ENCODE measurements at places on chromosomes 1 and 21.
A peak's percentile ranks its signal among the peaks of the same experiment; 100 is the strongest.

DNA sequence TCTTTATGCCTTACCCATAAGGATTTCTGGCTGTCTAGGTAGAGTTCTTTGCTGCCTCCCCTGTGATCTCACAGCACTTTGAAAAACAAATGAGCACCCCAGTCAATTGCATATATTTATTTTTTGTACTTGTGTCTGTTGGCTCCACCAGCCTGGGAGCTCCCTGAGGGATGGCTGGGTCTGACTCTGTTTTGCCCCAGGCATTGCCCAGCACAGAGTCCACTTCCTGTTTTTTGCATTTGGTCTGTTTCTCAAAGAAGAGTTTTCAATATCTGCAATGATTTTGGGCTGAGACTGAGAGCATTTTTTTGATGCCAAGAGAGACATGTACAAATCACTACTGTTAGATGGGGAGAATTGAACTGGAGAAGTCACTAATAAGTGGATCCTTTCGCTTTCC lies 125.0 kb downstream of the FOXD2 start:
- no peak for DNase-seq

DNA sequence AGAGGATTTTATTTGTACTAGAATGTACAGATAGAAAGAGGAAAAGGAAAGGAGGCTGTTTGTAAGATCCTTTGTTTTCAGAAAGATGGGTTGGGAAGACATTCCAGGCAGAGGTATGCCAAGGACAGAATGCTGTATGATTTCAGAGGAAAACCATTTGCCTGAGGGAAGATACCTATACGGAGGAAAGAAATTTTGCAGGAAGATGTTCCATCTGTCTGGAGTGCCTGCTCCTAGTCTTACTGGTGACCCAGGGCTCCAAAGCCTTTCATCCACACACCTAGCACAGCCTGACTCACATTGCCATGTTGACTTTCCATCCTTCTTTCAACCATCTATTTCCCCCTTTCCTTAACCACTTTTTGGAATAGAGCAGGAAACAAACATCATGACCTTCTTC lies 18.2 kb downstream of the SAMD13 start:
- DNase-seq: no peak

GRCh38 chr1:24253571-24253970 lies 65.6 kb upstream of the GRHL3 start:
- DNase-seq: peak; percentile 51

DNA sequence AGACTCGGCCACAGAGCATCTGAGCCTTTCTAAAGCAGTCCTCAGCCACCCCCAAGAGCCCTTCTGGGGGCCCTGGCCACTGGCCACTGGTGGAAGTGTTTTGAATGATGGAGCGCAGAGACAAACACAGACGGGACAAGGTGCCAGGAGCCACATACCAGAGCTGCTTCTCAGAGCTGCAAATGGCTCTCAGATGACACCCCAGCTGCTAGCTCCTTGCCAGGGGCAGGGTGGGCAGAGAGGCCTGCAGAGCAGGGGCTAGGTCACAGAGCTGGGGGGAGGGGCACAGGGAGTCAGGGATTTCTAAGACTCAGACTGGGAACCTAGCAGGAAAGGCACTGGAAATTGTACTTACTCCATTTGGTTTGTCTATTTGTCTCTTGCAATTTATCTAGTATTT lies 30.4 kb downstream of the KCNN3 start:
- DNase-seq: no peak

DNA sequence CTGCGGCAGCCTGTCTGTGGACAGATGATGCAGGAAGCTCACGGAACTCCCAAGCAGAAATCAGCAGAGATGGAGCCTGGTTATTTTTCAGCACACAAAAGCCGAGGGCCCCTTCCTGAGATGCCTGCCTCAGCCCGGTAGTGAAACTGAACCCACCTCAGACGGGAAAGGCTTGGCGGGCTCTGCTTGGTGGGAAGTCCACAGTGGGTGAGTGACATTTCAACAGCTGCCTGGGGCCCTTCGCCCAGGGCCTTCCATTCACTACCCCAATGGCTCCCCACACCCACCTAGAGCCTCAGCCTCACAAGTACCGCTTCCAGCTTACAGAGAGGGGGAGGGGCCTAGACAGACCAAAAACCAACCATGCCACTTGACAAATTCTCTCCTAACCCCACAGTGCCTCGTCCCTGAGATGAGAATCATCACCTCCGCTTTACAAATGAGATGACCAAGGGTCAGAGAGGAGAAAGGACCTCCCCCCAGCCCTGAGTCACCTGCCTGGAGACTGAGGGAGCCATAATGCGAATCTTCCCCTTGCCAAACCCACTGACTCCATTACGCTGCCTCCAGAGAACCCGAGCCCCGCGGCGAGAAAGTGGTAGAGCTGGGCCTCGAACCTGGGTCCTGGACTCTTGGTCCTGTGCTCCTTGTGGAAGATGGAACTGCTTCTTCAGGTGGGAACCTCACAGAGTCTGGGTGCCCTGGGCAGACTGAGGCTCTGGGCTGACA lies 3.4 kb upstream of the ECE1 start:
- DNase-seq: no peak

GRCh38 chr1:87953732-87954344 lies 625.2 kb downstream of the LMO4 start:
- no peak for DNase-seq

- peak; percentile 88 for DNase-seq
These were observed at the start of gene ARHGEF16 for GRCh38 chr1:3453891-3454810. Gene ARHGEF16 (plus strand): TSS chr1:3454665. CDS start chr1:3463085, 8,420 bp downstream.

GRCh38 chr1:201985355-201985754 lies 2.9 kb downstream of the RNPEP start:
- DNase-seq: no peak

DNA sequence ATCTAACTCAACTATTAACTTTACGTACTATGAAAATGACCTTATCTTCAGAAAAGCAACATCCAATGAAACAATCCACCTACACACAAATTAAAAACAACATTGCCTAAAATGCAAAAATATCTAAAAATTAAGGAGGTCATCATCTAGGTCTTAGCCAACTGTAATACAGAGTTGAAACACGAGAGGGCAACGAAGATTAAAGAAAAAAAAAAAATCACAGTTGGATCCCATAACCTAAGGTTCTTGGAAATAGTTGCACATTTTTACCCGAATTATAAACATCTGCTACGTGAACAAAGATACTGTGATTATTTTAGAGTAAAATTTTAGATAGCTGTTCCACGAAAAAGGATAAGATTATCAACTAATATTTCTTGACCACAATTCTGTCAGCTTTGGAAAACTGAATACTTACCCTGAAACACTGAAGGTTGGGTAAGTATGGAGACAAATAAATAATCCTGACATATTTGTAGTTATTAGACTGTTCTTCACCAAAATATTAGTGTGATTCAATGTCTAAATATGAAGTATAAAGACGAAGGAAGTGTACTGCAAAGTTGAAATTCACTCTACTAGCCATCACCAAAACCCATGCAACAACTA lies 88.0 kb upstream of the AK4 start:
- no peak for DNase-seq

DNA sequence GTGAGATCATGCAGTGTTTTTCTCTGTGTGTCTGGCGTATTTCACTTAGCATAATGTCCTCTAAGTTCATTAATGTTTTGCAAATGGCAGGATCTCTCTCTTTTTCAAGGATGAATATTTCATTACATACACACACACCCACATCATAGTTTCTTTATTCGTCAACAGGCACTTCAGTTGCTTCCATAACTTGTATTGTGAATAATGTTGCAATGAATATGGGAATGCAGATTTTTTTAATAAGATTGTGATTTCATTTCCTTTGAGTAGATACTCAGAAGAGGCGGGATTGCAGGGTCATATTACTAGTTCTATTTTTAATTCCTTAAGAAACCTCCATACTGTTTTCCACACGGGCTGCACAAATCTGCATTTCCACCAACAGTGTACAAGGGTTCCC lies 134.0 kb downstream of the CLEC20A start:
- DNase-seq: no peak

GRCh38 chr1:190022709-190023108 lies 455.0 kb downstream of the BRINP3 start:
- DNase-seq: no peak

GRCh38 chr21:31298618-31299269 lies 45.3 kb downstream of the TIAM1 start:
- no peak for DNase-seq

DNA sequence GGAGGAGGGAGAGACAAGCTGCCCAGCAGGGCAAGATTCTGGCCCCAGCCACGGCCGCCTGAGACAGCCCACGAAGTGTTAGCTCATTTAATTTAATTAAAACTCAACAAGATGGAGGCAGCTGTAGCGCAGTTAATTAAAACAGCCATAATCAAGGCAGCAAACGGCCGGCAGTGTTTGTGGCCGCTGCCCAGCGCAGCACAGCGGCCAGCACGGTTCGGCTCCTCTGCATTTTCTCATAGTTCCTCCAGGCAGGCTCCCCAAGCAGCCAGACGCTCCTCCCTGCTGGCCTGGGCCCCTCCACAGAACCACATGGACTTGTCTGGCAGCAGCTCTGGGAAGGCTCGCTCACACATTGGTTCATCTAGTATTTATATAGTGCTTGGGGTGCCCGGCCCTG lies 40.0 kb downstream of the PTPRF start:
- DNase-seq: no peak

DNA sequence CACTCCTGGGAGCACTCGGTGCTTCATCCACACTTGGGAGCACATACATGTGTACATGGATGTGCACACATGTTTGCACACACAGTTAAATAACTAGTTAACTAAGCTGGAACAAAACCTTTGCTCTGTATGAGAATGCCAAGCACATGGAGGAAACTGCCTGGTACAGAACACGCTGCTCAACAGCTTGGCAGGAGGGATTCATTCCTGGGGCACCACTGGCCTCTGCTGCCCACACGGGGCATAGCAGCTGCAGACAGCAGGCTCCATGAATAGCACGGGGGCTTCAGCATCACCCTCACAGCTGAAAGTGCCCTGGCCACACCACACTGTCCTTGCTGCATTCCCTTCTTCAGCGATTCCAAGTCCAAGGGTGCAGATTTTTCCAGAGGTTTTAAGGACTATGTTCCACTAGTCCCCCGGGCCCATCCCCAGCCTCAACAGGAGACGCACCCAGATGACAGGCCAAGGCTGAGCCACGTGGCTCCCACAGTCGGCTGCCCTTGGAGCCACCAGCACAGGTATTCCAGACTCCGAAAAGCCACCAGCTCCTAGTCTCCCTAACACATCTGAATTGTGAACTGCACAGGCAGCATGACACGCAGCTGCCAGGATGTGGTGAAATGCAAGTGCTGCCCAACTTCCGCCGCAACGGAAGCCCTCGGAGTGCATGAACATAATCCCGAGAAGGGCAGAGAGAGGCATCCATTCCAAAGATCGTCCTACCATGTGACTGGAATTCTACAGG lies 16.9 kb downstream of the NPHP4 start:
- DNase-seq: no peak

DNA sequence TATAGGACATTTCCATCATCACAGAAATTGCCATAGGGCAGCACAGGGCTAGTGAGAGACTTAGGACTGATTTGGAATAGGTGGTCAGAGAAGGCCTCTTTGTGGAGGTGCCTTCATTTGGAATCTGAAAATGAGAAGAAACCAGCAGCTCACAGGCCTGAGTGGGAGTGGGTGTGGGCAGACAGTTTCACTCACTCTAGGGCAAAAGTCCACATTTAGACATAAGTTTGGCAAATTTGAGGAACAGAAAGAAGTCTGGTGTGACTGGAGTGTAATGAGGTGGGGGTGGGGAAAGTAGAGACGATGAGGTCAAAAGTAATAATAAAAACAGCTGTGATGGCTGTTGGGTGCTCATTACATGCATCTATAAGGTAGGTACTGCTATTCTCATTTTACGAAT lies 22.4 kb upstream of the BCAR3 start:
- no peak for DNase-seq

GRCh38 chr1:169682071-169682470 lies 29.3 kb downstream of the SELL start:
- no peak for DNase-seq

GRCh38 chr1:204545881-204546280 lies 29.7 kb downstream of the MDM4 start:
- DNase-seq: no peak

DNA sequence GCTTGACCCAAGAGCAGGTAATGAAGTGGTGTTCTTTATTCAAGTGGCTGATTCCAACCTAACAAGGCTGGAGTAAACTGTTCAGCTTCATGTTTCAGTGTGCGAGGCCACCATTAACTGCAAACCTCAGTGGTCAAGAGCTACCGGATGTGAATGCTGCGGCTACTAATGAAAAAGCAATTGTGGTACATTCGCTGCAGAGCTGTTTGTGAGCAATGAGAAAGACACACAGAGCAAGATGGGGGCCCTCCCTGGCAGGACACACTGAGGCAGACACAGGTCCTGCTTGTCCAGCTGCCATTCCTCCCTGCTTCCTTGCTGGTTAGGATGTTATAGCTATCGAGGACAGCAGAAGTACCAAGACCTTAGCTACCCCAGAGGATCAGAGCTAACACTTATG lies 26.1 kb downstream of the SYF2 start:
- DNase-seq: no peak

GRCh38 chr1:232878086-232878485 lies 72.3 kb upstream of the NTPCR start:
- no peak for DNase-seq

GRCh38 chr1:183480971-183481441 lies 8.7 kb downstream of the SMG7 start:
- no peak for DNase-seq

- DNase-seq: no peak
These were observed 277.3 kb downstream of the DNM3 start for GRCh38 chr1:172118618-172119017.

- DNase-seq: no peak
These were observed 164.3 kb downstream of the KIF26B start for GRCh38 chr1:245319094-245319493.

All from H1 (cell line).